Activated CD4-positive, CD25-positive, alpha-beta regulatory T cell (primary cell): ENCODE measurements at places on chromosomes 13 and 19.

- DNase-seq, result no peak
Measured at GRCh38 chr19:13865571-13866462, 11.1 kb upstream of the NANOS3 start.

DNA sequence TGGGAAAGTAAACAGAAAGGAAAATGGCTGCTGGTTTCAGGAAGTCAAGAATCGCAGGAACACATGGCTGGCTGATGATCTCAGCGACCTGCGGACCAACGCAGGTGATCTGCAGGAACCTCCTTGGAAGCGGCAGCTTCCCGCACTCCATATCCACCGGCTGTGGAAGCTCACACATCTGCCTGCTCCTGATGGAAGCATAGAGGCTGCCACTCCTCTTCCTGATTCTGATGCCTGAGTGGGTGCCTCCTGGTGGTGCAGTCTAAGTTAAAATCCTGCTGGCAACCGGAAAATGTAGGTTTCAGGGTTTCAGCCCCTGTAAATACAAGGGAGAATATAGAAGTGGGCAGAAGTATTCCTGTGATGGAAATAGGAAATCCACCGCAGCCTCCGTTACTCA, 75.5 kb downstream of the TNFSF13B start:
- DNase-seq, result no peak

GRCh38 chr13:113928685-113929627, 44.9 kb downstream of the C13orf46 start:
- no peak for DNase-seq

- no peak for DNase-seq
Measured at GRCh38 chr13:43804461-43805070, 17.8 kb upstream of the ENOX1 start.

GRCh38 chr19:10271543-10272086, 695 bp downstream of the ICAM1 start:
- DNase-seq, result no peak

DNA sequence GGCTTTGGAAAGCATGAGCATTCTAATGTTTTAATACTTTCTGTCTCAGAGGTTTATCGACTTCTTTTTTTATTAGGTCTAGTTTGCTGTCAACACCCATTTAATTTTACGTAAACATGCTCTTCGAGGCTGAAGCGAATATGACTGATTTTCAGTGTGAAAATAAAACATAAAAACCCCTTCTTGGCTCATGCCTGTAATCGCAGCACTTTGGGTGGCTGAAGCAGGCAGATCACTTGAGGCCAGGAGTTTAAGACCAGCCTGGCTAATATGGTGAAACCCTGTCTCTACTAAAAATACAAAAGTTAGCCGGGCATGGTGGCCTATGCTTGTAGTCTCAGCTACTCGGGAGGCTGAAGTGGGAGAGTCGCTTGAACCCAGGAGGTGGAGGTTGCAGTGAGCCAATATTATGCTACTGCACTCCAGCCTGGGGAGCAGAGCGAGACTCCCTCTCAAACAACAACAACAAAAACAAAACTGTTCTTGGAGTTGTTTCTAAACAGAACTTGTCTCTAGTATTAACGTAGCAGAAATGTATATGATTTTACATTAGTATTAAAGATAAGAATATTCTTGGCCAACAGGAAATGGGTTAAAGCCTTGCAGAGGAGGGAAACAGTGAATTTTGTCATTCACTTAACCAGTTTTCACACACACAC, 7.1 kb upstream of the IGFL3 start:
- no peak for DNase-seq

DNA sequence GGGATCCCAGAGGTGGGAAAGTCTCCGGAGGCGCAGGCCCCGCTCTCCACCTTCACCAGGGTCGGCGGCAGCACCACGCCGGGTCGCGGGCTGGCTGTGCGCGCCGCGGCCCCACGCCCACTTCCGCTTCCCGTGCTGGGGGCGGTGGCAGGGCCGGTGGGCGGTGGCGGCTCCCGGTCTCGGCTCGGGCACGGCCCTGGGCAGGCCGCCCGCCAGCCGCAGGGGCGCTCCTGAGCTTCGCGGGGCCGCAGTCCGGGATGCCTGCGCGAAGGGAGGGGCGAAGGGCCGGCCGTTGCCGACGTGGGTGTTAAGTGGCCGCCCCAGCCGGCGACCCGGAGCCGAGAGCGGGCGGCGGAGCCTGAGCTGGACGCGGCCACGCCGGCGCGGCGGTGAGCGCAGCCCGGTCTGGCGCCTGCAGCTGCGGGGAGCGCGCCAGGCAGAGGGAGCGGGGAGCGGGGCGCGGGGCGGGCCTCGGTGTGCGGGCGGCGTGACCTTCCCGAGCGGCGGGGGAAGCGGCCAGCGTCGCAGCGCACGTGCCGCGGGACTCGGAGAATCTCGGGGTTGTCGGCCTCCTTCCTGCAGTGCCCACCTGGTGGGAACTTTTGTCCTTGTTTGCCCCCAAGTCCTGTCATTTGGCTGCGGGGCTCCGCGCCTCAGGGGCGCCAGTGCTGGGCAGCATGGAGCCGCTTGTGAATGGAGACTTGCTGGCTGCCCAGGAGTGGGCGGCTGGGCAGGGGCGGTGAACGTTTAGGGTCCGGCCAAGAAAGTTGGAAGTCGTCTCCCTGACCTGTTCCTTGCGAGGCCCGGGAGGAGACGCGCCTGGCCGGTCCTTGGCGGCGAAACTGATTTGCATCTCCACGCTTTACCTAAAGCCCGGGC, at the start of gene SLC25A15:
Gene SLC25A15, plus strand, starts transcription at position 337 of the 879 bp plus-strand sequence. CDS start 3,616 bp downstream, outside the sequence.
- DNase-seq, result peak; percentile 61

GRCh38 chr13:29936051-29936813, 85.8 kb upstream of the UBL3 start:
- DNase-seq, result no peak

GRCh38 chr13:106710266-106710665, 142.3 kb upstream of the ARGLU1 start:
- no peak for DNase-seq

DNA sequence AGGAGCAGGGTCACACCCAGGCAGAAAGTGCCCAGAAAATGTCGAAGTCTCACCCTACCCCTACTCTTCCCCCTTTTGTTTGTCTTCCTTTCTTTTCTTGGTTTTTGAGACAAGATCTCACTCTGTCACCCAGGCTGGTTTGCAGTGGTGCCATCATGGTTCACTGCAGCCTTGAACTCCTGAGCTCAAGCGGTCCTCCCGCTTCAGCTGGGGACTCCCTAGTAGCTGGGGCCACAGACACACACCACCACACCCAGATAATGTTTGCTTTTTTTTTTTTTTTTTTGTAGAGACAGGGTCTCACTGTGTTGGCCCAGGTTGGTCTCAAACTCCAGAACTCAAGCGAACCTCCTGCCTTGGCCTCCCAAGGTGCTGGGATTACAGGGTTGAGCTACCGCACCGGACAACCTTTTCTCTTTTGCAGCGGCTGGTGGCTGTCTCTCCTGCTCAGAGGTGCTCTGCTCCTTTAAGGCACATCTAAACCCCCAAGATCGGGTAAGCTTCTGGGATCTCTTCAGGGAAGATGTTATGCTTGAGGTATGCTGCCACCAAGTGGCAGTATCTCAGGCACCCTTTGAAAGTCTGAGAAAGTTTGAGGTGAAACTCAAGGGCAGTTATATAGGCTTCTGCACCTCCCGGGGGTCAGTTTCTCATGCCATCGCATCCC, 22.4 kb upstream of the EBI3 start:
- DNase-seq, result no peak

GRCh38 chr19:30274987-30275386, 97.2 kb upstream of the ZNF536 start:
- no peak for DNase-seq

- no peak for DNase-seq
Measured at GRCh38 chr19:49119411-49120324, at the start of gene PPFIA3. Gene PPFIA3, plus strand, starts transcription at chr19:49119544. Its CDS starts 8,330 bp downstream, at chr19:49127874.

DNA sequence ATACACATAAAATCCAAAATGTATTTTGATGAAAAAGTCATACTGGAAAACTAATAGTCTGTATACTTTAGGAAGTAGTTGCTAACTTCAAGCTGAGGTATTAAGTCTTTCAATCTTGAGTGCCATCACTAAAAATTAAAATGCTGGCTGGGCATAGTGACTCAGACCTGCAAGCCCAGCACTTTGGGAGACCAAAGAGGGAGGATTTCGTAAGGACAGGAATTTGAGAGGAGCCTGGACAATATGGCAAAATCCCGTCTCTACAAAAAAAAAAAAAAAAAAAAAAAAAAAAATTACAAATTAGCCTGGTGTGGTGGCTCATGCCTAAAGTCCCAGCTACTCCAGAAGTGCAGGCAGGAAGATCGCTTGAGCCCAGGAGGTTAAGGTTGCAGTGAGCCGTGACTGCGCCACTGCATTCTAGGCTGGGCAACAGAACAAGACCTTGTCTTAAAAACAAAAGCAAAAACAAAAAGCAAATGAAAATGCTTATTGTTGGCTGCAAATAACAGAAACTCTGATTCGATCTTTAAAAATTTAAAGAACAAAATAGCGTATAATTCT, 1994.2 kb upstream of the PCDH20 start:
- DNase-seq, result no peak

DNA sequence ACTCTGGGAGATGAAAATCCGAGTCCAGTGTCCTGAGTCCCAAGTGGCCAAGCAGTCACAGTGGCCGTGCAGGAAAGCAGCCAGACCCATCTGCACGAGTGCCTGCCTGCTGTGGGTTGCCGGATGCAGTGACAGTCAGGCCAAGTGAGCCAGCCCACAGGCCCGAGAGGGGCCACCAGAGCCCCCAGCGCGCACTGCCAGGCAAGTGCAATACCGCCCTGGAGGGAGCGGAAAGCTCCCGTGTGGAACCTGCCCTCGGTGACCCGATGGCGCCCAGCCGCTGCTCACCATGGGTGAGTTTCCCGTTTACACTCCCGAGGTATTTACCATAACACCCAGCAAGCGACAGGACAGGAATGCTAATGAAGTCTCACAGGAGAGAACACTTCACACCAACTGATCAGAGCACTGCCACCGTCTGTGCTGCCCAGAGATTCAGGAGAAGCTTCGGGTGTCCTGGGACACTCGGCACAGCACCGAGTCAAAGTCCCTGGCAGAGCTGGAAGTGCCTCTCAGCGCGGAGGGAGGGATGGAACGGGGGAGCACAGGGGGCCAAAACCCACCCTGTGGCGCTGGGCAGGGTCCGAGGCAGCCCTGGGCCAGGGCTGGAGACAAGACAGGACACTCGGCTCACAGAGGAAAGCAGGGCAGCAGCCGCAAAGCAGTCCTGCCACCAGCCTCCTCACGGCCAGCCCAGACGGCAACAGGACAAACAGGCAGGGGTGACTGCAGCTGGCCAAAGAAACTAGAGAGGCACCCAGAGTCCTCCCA, 21.3 kb upstream of the TINCR start:
- DNase-seq, result no peak

GRCh38 chr19:19215792-19216191, 4.0 kb downstream of the NCAN start:
- DNase-seq, result no peak

DNA sequence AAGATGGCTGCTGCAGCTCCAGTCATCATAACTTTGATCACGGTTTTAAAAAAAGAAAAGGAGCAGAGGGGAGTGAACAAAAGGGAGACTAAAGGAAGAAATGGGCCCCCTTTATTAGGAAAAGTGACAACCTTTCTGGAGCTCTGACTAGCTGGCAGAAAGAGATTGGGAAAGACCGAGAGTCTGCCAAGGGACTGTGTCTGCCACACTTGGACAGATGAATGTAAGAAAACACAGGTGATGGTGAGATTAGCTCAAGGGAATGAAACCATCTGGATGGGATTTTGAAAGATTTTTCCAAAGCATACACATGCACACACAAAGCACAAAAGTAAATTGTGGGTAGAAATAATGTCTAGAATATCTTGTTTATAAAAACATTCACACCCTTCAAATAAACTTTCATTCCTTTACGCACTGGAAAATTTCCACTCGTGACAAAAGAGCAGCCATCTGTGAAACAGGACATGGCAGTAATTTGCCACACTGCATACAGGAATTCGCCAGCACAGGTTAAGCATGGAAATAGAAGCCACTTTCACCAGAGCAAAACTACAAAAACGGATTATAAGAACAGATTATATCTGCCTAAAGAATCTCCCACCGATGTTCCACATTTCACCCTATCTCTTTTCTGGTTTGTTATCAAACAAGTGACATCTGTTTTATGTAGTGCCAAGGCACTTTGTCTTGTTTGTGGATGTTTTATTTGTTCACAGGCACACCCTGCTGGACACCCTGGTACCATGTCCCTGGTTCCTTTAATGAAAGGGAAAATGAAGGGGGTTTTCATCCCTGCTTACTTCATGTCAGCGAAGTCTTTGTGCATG, 819.5 kb downstream of the DIAPH3 start:
- DNase-seq, result no peak

DNA sequence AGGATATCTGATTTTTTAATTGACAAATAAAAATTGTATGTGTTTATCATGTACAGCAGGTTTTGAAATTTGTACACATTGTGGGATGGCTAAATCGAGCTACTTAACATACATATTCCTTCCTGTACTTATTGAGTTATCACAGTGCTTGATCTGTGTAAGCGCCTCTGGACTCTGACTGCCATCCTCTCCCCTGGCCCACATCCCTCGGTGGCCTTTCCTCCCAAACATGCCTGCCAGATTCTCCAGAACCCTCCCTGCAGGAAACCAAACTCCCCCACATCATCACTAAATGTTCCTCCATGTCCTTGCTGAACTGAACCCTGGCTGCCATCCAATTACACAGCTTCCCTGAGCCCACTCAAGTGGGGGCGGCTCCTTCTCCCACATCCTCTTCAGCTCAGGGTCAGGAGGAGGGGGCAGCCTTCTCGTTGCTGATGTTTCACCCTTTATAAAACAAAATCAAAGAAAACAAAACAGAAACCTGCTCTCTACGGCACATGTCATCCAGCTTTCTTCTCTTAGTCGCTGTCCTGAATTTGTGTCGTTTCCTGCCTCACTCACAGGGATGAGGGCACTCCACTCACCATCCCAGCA, 97.1 kb upstream of the SPATA13 start:
- no peak for DNase-seq

GRCh38 chr13:100306434-100306999, 217.6 kb downstream of the PCCA start:
- no peak for DNase-seq

DNA sequence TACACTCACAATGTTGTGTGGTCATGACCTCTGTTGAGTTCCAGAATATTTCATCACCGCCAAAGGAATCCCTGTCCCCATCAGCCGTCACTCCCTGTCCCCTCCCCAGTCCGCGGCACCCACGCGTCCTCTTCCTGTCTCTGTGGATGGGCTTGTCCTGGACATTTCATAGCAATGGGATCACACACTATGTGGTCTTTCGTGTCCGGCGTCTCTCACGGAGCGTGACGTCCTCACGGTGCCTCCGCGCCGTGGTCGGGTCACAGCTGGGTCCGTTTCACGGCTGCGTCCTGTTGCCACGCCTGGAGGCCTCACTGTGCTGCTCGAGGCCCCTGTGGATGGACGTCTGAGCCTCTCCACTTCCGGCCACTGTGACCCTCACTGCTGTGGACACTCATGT, 6.6 kb downstream of the AZU1 start:
- no peak for DNase-seq

- no peak for DNase-seq
Measured at GRCh38 chr19:48705431-48705830, 9.7 kb downstream of the FUT2 start.

DNA sequence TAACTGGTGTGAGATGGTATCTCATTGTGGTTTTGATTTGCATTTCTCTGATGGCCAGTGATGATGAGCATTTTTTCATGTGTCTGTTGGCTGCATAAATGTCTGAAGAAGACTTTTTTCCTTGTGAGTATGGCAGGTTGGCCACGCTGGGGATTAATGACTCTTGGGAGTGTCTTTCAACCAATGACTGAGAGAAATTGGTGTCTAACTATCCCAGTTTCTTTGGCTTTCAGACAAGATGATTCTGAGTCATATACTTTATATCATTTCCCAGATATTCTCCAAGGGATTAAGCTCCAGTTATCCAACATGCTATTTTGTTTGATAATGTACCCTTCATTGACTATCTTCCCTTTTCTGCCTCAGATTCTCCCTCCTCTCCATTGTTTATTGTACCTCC, 35.5 kb upstream of the CSNK1A1L start:
- DNase-seq, result no peak
